Left hindlimb (tissue), 1 donor: ENCODE measurements at places on chromosomes 4 and X.

DNA sequence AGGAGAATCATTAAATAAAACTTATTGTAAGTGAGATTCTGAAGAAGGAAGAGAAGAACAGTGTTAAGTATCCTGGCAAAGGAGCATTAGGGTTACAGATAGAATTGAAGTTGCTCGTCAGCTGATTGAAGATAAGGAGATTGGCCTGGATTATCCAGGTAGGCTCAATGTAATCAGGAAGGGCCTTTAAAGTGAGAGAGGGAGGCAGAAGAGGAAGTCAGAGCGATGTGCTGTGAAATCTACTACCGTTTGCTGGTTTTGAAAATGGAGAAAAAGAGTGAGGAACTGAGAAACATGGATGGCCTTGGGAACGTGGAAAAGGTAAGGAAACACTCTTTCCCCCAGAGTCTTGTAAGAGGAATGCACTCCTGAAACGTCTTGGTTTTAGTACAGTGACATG, 245.7 kb downstream of the ANTXR2 start:
- DNase-seq, result no peak

GRCh38 chr4:41258783-41259182, 2.1 kb downstream of the UCHL1 start:
- DNase-seq, result peak; percentile 39

GRCh38 chrX:2967998-2968909, 38.1 kb upstream of the ARSH start:
- DNase-seq, result peak; percentile 41

DNA sequence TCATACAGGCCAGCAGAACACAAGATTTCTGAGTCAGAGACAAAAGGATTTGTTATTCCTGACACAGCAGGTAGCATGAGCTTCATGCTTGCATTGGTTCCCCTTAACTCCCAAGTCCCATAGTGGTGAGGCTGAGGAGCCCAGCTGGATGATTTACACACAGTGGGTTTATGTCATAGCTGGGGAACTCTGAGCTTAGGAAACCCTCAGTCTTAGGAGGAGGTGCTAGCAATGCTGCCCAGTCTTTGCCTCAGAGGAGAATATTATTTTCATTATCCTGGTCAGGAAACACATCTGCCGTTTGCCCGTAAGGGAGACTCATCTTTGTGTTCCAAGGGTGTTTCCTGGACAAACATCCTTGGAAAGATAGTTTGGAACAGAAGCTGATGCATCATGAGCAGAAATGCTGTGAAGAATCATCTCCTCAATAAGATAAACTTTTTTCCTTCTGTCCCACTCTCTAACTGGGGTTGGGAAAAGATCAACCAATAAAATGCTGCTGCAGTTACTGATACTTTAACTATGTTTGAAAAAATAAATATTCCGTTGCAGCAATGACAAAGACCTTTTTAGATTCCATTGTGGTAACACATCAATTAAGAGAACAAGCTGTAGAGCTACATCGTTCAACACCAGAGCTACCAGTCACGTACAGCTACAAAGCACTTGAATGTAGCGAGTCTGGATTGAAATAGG, 146.8 kb downstream of the DCLK2 start:
- no peak for DNase-seq

- DNase-seq, result no peak
Measured at GRCh38 chrX:138908577-138908976, 197.1 kb upstream of the FGF13 start.

- DNase-seq, result no peak
Measured at GRCh38 chrX:102126863-102127262, 1.4 kb downstream of the TCEAL2 start.

GRCh38 chr4:134888156-134888555, 686.6 kb upstream of the PABPC4L start:
- no peak for DNase-seq

DNA sequence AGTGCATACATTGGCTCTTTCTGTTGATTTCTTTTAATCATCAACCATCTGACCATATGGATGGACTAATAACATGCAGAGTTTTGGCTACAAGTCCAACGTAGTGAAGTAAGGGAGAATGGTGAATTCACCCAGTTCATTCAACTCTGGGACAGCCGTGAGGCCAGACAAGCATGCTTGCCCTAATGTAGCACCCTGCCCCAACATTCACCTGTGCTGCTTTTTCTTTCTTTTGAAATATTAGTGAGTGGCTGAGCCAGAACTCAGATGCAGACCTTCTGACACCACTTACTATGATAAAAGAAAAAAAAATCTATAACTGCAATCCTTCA, 17.5 kb downstream of the ARSJ start:
- no peak for DNase-seq

- no peak for DNase-seq
Measured at GRCh38 chrX:41688835-41689234, at the start of gene GPR34. Gene GPR34 (plus strand): TSS chrX:41688973. CDS start chrX:41695634, 6,661 bp downstream.

DNA sequence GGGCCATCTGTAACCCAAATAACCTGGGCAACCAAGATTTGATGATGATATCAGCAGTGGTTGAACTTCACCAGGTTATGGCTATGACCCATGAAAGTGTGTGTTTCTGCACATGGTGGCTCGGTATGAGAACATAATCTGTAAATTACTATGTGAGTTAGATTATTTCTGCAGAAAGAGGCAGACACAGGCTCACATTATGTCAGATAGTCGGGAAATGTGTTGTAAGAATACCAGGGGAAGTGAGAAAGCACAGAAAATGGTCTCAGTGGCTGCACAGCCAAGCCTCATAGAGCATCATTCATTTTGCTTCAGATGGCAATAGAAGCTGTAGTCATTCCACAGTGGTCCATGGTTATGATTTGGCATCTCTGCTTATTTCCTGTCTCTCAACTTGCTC, 63.0 kb upstream of the RBPJ start:
- DNase-seq, result no peak

GRCh38 chr4:42396361-42396751, 932 bp upstream of the SHISA3 start:
- DNase-seq, result no peak

GRCh38 chrX:83535417-83536196, 27.5 kb downstream of the POU3F4 start:
- DNase-seq, result no peak

DNA sequence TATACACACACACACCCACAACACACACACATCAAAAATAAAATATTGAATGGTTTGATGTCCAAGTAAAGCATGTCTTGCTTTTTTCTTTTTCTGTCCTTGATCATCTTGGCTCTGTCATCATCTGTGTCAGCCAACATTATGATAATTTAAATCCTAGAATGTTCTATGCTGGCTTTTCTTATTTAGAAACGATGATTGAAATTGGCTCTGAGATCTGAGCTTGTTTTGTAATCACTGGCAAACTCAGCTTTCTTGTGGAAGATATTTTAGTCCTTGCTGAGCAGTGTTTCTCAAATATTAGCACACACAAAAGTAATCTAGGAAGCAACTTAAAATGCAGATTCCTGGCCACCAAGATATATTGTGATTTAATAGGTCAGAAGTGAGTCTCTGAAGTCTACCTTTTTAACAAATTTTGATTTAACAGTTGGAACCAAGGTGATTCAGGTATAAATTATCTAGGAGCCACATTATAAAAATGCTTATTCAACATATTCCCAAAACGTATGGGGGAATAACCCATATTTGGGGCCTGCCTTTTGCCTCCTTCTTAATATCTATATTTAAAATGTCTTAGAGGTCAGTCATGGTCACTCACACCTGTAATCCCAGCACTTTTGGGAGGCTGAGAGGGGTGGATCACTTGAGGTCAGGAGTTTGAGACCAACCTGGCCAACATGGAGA, 24.0 kb upstream of the DSPP start:
- no peak for DNase-seq

DNA sequence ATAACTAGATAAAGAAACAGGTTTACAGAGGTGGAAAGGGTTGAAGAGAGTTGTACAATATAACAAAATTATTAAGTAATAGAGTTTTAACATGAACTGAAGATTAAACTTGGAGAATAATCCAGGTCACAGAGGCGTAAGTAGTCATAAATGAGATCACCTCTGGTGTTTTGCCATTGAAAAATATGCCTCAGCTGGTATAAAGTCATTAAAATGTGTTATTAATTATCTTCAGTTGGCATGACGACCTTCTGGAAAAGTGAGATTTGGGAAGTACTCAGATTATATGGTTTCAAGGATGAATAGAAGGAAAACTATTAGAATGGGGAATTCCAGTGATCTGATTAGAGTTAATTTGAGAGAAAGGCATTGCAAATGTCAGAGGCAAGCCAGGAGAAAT, 237.5 kb upstream of the ANXA10 start:
- no peak for DNase-seq

GRCh38 chr4:158446106-158446505, 75.6 kb upstream of the RXFP1 start:
- no peak for DNase-seq

DNA sequence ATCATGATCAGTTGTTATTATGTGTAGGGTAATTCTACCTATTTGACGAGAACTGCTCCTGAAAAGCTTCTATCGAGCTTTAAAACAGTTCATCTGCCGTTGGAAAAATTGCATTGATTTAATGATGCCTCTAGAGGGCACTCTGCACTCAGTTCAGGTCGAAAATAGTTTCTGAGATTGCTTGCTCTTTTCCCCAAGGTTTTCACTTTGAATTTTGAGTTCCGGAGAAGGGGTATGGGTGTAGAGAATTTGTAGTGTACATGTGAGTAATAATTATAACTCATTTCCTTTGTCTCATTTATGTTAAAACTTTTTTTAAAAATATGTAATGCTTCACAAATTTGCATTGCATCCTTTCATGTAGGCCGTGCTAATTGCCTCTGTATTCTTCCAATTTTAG, 28.4 kb upstream of the TNIP3 start:
- no peak for DNase-seq

DNA sequence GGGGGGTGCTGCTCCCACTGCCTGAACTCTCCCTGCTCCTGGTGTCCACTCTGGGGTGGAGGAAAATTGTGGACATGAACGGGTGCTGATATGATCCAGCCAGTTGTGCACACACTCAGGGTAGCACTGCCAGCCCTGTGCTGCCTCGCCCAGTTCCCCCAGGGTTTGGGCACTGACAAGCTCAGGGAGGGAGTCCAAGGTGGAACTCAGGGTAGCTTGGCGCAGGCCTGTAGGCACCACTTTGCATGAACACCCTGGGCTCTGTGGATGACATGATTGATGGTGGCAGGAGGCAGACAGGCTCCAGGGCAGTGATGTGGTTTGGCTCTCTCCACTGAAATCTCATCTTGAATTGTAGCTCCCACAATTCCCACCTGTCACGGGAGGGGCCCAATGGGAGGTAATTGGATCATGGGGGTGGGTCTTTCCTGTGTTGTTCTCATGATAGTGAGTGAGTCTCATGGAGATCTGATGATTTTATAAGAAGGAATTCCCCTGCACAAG, 572.0 kb upstream of the PABPC4L start:
- no peak for DNase-seq

DNA sequence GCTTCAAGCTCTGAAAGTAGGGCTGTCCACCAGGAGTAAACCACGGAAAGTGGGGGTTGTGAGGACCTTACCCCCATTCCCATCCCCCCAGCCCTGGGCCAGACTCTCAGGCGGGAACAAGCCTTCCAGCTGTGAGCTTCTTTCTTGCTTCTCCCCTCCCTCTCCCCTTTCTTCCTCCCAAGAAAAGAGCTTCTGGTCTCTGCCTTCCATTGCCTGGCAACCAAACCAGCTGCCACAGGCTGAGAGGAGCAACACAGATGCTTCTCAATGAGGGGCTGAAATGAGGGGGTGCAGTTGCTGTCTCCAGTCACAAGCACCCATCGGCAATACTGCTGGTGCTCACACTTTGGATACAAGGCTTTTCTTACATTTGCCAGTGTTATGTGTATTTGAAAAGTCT, 72.5 kb downstream of the SLC16A2 start:
- DNase-seq, result no peak

DNA sequence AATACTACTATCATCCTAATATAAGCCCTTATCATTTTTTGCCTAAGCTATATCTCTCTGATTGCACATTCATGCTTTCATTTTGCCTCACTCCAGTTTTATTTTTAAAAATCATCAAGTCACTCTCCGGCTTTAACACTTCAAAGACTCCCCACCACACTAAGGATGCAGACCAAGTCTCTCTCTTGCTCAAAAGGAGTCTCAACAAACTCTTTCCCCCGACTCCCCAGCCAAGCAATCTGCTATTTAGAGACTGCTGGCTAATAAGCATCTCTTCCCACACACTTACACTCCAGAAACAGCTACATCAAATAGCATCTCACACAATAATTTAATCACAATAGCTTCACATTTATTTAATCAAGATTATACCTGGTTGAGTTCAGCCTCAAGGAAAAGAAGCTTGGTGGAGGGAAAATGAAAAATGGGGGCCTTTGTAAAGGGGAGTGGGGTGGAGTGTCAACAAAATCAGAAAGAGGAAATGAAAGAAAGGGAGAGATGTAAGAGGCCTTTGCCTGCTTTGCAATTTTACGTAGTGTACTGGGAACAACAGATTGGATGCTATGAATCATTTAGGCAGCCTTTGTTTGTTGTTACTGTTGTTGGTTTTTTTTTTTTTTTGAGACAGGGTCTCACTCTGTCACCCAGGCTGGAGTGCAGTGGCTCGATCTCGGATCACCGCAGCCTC, 104.1 kb upstream of the MCF2 start:
- no peak for DNase-seq

- no peak for DNase-seq
Measured at GRCh38 chr4:29900336-29900735, 819.8 kb upstream of the PCDH7 start.

GRCh38 chrX:8987672-8988250, 46.2 kb downstream of the FAM9B start:
- DNase-seq, result no peak

GRCh38 chrX:148991502-148991901, 491.1 kb downstream of the AFF2 start:
- DNase-seq, result no peak

GRCh38 chr4:105059337-105059736, 87.3 kb upstream of the TET2 start:
- no peak for DNase-seq

DNA sequence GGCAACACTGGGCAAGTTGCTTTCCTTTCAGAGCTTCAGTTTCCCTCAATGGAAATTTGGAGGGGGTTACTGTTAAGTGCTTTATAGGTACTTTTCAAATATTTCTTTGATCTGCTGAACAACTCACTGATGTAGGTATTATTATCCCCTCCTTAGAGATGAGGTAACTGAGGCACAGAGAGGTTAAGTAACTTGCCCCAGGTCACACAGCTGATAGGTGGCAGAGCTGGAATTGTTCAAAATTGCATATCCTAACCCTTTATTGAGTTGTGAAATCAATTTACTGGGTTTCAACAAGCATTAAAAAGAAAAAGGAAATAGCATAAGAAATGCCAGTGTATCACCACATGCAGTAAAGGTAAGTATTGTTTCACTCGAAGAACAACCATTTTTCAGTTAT, 6.6 kb downstream of the PPP1R3F start:
- DNase-seq, result no peak

DNA sequence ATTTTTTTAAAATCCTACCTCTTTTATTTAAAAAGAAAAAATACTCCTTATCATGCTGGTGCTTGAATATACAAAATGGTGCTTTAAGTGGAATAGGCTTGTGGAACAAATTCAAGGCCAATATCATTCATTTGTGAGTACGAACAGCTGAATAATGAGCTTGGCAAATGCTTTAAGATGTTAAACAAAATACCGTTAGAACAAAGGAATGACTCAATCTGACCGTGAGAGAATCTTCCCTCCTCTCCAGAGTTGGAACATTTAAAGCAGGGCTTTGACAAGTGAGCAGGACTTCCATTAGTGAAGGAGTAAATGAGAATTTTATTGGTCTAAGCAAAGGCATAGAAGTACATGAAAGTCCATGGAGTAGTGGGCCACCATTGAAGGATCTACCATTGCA, 74.5 kb downstream of the DCLK2 start:
- DNase-seq, result no peak

- DNase-seq, result no peak
Measured at GRCh38 chrX:67044029-67044653, 405.3 kb upstream of the EDA2R start.
